CD4-positive, alpha-beta T cell (primary cell): ENCODE measurements at places on chromosomes 16 and 17.

DNA sequence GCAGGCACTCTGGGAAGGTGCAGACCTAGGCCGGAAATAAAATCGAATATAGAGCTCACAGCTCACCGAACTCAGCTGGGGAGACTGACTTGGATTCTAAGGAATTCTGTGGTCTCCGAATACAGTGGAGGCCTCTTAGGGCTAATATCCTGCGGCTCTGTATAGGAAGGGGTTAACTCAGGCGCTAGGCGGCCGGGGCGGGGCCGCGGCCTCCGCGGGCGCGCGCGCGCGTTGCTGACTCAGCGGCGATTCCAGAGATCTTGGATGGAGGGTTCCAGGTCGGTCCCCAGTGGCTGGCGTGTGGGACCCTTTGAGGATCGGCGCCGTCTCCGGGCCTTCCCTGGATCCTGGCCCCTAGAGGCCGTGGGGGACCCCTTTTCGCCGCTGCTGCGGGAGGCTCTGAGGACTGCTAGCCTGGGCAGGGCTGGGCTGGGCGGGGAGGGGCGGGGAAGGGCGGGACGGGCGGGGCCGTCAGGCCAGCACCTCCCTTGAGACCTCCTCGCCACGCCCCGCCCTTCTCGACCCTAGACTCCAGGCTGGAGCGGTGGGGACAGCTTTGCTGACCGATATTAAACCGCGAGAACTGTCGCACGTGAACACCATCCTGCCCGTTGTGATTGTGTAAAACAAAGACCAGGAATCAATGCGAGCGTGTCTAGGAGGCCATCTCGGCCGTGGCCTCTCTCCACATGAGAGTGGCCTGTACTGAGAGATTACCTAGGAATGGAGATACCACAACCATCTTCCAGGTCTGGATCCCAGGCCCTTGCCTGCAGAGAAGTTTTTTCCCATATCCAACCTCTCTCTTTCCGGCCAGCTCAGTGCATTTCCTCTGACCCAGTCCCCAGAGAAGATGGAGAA, 1.4 kb upstream of the PLEKHH3 start:
- peak; percentile 41 for DNase-seq

- DNase-seq, result no peak
These were observed 22.2 kb upstream of the CLEC18C start for GRCh38 chr16:70151391-70151790.

DNA sequence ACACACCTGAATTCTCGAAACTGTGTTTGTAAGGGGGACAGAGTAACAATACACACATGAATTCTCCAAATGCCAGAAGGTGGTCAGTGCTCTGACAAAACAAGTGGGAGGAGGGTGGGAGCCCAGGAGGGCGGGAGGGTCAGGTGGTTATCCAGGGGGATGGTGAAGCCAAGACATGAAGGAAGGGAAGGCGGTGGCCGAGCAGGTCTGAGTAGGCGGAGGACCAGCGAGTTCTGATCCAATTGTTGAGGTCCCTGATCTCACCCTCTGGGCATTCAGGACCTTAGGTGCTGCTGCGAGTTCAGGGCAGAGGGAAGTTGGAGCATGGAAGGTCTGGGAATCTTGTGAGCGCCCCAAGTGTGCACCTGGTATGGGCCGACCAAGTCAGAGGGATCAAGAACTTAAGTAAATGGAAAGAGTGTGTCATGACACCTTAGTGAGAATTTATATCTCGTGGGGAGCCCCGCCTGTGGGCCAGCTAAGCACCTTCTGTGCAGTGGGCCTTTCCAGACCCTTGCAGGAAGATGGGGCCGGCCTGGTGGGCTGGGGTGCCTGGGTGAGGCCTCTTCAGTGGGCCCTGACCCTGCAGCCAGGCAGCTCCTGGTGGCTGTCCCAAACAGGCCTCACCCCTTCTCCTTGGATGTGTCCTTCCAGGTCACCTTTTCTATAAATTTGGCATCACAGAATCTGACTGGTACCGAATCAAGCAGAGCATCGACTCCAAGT, 86.1 kb downstream of the NPIPB11 start:
- no peak for DNase-seq

DNA sequence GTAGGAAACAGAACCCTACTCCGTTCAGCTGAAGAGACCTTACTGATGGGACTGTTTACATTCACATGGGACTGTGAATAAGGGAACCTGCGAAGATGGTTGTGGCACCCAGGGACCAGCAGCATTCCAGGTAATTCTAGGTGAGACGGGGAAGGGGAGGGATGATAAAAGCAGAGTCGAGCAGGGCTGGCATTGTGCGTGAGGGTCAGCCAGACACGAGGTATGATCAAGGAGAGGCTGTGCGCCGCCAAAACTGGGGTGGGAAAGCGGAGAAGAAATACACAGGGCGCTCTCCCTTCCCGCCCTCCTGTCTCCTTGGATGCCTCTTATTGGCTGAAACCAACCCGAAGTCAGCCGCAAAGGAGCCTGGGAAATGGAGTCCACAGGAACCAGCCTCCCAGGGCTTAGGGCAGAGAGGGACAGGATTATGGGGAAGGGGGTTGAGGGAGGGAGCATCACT, 38.4 kb upstream of the CSNK2A2 start:
- DNase-seq, result peak; percentile 71

DNA sequence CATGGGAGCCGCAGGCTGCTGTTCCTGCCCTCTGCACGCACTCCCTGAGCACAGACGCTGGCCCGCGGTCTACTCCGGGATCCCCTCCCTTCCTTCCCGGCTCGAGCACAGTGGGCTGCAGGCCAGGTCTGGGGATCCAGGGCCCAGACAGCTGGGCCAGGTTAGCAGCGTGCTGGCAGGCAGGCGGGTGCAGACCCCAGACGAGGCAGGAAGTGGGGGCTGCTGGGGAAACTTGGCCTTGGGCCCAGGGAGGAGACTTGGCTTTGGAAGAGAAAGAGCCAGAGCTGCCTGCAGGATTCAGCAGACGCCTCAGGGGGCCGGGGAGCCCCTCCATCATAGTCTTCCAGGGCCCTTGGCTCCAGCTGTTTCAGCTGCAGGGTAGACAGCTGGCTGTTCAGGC, 30.2 kb upstream of the ABCC3 start:
- no peak for DNase-seq

GRCh38 chr17:44915862-44916780, 821 bp upstream of the GFAP start:
- no peak for DNase-seq

DNA sequence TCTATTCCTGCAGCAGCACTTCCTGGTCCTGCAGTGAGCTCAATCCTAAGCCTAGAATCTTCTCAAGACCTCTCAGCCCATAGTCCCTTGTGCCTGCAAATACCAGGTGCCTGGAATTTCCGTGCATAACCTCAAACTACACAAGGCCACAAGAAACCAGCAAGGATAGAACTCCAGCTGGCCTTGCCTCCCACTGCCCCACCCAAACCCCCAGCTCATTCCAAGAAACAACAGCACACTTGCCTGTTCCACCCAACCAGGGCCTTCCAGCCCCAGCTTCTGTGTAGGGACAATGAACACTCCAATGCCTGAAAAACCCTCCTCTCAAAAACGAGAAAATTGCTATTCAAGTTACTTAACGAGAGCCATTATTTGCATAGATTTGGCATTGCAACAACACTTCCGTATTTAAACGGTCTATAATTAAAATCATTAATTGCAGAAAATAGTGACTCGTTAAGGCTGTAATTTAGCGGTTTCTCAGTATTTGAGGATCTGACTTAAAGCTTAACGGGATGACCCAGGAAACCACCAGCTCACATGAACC, 147.0 kb downstream of the C16orf78 start:
- no peak for DNase-seq

DNA sequence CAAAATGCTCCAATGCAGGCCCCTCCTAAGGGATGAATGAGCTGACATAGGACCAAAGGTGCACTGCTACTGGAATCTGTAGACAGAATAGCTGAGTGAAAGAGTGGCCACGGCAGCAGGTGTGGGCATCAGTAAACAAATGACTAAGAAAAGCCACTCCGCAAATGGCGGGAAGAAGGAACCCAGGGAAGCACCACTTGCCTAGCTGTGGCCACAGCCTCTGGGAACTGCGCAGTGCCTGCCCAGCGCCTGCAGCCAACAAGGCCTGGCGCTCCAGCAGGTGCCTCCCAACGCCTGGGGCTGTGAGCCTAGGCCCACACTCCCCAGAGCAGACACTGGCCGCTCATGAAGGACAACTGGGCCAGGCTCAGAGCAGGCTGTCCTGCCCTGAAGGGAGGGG, 11.8 kb downstream of the PEMT start:
- DNase-seq, result no peak

- DNase-seq, result peak; percentile 91
These were observed 1.9 kb downstream of the CCR10 start for GRCh38 chr17:42679492-42680330.

DNA sequence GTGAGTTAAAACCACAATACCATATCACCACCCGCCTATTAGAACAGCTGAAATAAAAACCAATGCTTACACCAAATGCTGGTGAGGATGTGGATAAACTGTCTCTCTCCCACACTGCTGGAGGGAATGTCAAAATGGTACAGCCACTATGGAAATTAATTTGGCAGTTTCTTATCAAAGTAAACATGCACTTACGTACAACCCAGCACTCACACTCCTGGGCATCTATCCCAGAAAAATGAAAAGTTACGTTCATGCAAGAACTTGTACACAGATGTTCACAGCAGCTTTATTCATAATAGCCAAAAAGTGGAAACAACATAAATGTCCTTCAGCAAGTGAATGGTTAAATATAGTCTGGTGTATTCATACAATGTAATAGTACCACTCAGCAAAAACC, 173.2 kb upstream of the MYOCD start:
- DNase-seq, result no peak

GRCh38 chr17:54903375-54903774, 2.7 kb downstream of the TOM1L1 start:
- DNase-seq, result no peak

- no peak for DNase-seq
These were observed 130.9 kb downstream of the ANKRD11 start for GRCh38 chr16:89359264-89360147.

DNA sequence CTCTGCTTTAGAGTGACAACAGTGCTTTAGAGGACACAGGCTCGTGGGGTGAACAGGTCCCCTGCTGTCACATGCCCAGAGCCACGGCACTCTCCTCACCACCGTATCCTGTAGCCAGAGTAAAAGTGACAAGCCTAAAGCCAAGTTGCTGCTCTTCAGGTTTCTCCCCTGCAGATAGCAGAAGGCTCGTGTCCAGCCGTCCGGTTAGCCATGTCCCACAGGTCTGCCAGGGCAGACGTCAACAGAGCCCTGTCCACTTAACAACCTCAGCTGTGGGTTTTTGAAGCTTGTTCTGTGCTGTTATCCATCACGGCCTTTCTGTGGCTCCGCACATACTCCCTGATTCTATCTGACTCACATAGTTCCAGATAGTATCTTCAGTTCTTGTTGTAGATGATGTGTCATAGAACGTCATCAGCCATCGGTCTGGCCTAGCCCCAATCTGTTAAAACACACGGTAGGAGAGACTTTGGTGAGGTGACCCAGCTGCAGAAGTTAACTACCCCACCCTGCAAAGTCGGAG, 100.7 kb downstream of the SOCS1 start:
- DNase-seq, result no peak

DNA sequence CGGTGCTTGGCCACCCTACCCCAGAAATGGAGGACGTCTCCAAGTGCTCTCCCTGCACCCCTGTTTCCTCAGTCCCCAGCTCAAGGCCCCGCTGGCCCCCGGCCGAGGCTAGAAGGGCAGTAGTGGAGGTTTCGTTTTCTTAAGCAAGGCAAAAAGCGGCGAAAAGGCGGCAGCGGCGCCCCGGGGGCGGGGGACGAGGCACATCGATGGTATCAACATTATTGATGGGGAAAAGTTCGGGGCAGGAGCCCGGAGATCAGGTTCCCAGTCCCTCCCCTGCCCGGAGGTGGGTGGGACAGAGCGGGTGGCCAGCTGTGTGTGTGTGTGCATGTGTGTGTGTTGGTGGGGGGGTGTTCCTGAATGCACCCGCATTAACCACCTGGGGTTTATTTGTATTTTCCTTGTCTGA, 4.1 kb upstream of the SALL1 start:
- no peak for DNase-seq

- no peak for DNase-seq
These were observed 75.0 kb upstream of the ADAMTS18 start for GRCh38 chr16:77509796-77510195.

GRCh38 chr16:27431773-27432532, 30.0 kb downstream of the IL21R start:
- DNase-seq, result peak; percentile 26

DNA sequence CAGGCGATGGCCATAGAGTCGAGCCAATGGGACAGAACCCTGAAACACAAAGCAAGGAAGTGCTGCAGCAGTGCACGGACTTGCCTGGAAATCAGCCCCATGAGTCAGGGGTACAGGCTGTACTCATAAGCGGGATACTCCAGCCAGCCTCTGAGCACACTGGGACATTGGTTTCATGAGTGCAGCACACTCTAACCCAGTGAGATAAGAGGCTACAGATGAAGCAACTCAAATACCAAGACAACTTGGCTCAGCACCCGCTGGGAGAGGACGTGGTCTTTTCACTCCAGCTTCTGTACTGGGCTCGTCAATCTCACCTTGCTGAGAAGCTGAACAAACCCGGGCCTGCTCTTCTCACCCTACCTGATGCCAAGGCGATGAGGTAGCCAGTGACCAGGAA, 98.2 kb downstream of the AXIN2 start:
- DNase-seq, result no peak

GRCh38 chr16:74650966-74651567, 15.6 kb downstream of the RFWD3 start:
- no peak for DNase-seq

GRCh38 chr17:9002606-9003354, 18.5 kb upstream of the NTN1 start:
- DNase-seq, result peak; percentile 40

DNA sequence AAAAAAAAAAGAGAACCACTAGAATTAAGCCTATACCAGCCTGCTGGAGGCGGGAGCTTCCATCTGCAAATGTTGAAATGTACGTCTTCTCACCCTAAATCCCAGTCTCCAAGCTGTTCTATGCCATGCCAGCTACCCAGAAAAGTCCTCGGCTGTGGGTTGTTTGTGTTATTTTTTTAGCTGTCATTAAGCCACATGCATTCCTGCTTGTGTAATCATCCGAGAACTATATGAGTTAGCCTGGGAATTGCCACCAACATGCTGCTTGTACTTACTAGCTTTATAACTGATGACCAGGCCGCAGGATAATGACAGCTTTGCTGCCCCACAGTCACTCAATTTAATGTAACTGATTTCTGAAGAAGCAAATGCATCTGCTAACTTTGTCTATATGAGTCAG, 313.9 kb upstream of the SALL1 start:
- no peak for DNase-seq

GRCh38 chr16:69465881-69466280, 41.5 kb downstream of the CYB5B start:
- no peak for DNase-seq

GRCh38 chr16:70703041-70703834, 17.4 kb upstream of the MTSS2 start:
- DNase-seq, result no peak
